Skeletal muscle cell (primary cell): ENCODE measurements at places on chromosomes 4 and X.
A peak's percentile ranks its signal among the peaks of the same experiment; 100 is the strongest.

DNA sequence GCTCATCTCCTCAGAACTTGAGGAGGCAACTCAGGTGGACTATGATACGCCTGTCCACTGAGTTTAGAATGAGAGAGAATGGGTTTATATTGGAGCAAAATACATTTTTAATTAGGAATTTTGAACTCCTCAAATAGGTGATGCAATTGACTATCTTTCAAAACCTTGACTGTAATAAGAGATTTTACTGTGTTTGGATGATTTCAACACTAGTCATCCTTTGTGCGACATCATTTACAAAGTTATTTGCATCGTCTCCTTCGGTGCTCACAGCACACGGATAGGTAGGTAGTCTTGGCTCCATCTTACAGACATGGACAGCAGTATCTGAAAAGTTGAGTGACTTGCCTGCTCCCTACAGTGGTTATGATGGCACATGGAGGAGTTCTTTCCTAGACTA lies 67.0 kb downstream of the AASDH start:
- DNase-seq, result peak; percentile 30

GRCh38 chrX:136967966-136968365 lies 65.8 kb downstream of the GPR101 start:
- DNase-seq, result no peak

DNA sequence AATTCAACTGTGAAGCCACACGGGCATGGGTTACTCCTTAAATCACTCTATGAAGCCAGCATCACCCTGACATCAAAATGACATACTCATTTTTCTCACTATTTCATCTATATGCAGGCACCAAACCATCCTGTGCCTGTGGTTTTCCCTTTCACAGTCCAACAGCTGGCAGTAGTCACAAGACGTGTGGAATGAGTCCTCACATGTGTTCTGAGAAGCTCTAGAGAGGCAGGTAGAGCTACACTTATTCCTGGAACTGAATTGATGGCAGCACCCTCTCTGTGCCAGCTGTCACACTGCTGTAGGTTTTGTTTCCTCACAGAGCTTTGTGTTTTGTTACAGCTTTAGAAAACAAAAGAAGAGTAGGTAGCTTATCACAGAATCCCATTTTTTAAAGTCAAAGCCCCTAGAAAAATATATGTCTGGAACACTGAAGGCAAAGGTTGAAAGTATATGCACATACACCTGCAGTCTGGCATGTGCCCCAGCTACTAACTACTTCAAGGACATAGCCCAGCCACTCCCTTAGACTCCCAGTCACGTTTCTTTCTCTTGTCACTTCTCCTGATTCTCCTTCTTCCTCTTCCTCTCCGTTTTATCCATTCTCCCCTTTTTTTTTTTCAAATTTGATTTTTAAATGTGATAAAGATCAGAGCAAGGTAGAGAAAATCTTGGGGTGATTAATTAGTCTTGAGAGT lies 107.1 kb downstream of the ANXA10 start:
- no peak for DNase-seq

GRCh38 chrX:148577741-148578140 lies 77.3 kb downstream of the AFF2 start:
- no peak for DNase-seq

GRCh38 chrX:71378732-71379131 lies 12.6 kb downstream of the TAF1 start:
- DNase-seq, result no peak

DNA sequence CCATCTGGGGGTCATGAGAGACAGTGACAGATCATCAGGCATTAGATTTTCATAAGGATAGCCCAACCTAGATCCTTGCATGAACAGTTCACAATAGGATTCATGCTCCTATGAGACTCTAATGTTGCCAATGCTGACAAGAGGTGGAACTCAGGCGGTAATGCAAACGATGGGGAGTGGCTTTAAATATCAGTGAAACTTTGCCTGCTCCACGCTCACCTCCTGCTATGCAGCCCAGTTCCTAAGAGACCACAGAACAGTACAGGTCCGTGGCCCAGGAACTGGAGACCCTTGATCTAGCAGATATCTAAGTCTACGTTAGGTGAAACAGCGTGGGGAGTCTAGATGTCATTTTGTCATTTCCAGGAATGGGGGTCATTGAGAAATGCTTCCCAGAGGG lies 165.7 kb downstream of the OR13H1 start:
- DNase-seq, result no peak

GRCh38 chr4:4344915-4345527 lies 41.9 kb upstream of the NSG1 start:
- no peak for DNase-seq

DNA sequence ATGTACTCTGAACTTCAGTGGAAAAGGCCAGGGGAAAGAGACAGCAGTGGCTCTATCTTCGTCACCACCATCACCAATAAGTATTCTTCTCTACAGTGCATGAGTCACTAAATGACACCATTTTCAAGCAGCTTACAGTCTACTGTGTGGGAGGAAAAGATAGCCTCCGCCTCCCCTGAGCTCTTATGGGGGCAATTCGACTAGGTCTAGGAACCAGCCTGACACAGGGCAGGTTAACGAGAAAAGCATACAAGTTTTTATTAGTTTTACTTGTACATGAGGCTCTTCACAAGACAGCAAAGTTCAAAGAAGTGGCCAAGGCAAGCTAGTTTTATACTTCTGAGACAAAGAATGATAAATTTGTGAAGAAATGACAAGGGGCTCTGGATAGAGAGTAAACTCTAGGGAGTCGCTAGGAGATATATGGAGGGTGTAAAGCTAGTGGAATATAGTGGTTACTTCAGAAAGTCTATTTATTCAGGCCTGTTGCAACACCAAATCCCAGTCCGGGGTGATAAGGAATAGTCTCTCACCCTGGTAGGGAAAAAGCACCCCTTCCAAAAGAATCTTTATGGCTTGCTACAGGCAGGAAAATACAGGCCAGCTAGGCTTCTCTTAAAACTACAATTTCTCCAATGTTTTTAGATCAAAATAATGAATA lies 49.7 kb downstream of the SCD5 start:
- no peak for DNase-seq

GRCh38 chr4:39664828-39665731 lies 26.4 kb upstream of the SMIM14 start:
- no peak for DNase-seq

DNA sequence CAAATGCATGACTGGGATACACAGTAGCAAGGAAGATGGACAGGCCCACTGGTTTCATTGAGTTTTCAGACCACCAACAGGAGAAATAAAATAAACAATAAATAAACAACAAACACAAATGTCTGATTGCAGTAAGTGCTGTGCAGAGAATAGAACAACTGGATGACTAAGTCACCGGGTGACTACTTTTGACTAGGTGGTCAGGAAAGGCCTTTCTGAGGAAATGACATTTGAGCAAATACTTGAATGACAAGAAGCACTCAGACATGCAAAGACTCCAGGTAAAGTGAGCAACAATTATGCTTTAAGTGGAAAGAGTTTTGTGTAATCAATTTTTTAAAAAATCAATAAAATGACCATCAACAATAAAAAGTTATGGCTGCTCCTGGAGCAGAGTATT lies 137.7 kb downstream of the BTC start:
- DNase-seq, result no peak

DNA sequence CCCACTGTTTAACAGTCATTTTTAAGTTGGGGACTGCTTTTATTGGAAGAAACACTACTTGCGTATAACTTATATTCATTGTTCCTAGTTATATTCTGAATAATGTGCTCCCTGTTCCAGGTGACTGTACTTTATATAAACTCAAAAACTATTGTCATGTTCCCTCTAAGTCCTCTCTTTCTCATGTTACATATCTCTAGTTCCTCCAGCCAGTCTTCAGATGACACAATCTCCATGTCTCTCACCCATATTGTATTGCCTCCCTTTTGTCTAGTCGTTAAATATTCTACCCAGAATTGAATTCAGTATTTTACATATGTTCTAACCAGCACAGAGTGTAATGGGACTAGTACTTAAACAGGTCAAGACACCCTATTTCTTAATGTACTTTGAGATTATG lies 5.3 kb downstream of the VAMP7 start:
- DNase-seq, result no peak

- no peak for DNase-seq
Observed at GRCh38 chrX:11190745-11191510, 79.8 kb downstream of the HCCS start.
